Thyroid gland (tissue), 4 donors: ENCODE measurements at places on chromosomes 4 and X. TPM values are rescaled to one million over a fixed set of nuclear protein-coding genes. Genes with fewer than 3 reads are reported as not detected.

DNA sequence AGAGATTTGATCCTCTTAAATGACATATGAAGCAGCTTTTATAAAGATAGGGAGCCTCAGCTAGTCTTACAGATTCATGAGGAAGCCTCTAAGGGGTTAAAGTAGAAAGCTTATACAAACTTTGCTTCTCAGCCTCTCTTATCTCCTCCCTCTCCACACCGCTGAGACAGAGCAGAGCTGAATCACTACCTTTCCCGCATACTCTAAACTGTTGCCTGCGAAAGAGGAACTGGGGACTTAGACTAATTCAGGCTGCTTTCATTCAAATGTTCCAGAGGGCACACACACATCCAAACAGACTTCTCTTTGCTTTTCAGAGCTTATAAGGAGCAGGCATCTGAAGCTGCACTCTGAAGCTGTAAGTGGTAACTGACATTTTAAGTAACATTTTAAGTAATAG, at the start of gene SERTM2:
TSS of gene SERTM2 (plus strand) at position 169 of the 400 bp plus-strand sequence. CDS start 7,213 bp downstream, outside the sequence.
- no peaks in the 10 kb centered on the region for H3K4me1 ChIP-seq
- no peak within 1 kb of the TSS for H3K27ac ChIP-seq
- no peaks in the 10 kb centered on the region for H3K36me3 ChIP-seq
- no peak within 1 kb of the TSS for H3K4me3 ChIP-seq
- no peak for DNase-seq
- H3K27me3 ChIP-seq, result no peaks in the 10 kb centered on the region

DNA sequence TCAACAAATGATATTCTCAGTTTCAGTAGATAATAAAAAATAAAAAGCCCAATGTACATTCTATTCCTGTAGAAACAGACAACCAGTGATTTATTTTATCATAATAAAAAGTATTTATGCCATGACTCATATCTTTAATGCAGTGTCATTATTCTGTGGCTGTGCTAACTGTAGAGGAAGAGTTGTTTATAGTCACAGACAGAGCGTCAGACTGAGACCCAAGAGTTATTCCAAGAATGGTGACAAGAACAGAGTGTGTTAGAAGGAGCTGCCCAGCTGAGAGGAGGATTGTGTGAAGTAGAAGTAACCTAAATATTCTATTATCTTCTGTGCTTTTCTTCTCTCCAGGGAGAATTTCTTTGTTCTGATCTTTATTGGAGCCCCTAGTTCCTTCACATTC, 210.7 kb downstream of the PPP1R2C start:
- H3K36me3 ChIP-seq, result no peaks in the 10 kb centered on the region
- H3K27ac ChIP-seq, result no peak overlapping the region
- no peaks in the 10 kb centered on the region for H3K4me1 ChIP-seq
- no peak overlapping the region for H3K4me3 ChIP-seq
- no peaks in the 10 kb centered on the region for H3K27me3 ChIP-seq

- no peaks in the 10 kb centered on the region for H3K27me3 ChIP-seq
- no peaks in the 10 kb centered on the region for H3K36me3 ChIP-seq
- no peak overlapping the region for H3K27ac ChIP-seq
- no peak for DNase-seq
- H3K4me1 ChIP-seq, result no peaks in the 10 kb centered on the region
Observed at GRCh38 chr4:153549405-153549804, 83.2 kb downstream of the TMEM131L start.

- no peaks in the 10 kb centered on the region for H3K36me3 ChIP-seq
- H3K27me3 ChIP-seq, result no peaks in the 10 kb centered on the region
Observed at GRCh38 chr4:42710329-42710728, 53.4 kb upstream of the ATP8A1 start.

GRCh38 chr4:122959981-122960610, 37.7 kb upstream of the NUDT6 start:
- H3K4me1 ChIP-seq, result peaks cover 7% of the 10 kb centered on the region
- H3K4me3 ChIP-seq, result no peak overlapping the region

DNA sequence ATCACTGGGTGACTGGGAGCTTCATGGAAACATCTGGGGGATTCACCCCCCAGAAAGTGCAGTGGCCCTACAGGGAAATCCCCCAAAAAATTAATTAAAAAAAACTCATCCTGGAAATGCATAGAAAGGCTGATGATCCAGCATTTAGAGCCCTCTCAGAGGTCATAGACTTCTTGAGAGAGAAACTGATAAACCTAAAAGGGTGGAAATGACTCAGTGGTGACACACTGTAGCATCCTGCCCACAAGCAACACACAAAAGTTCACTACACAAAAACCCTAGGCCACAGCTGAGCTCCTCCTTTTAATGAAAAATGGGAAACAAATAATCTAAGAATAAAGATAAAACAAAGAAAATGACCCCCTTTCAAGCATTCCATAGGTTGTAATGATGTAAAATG, 911.5 kb downstream of the GLUD2 start:
- no peak for DNase-seq
- no peaks in the 10 kb centered on the region for H3K27me3 ChIP-seq
- no peaks in the 10 kb centered on the region for H3K4me1 ChIP-seq
- H3K36me3 ChIP-seq, result no peaks in the 10 kb centered on the region
- no peak overlapping the region for H3K4me3 ChIP-seq

DNA sequence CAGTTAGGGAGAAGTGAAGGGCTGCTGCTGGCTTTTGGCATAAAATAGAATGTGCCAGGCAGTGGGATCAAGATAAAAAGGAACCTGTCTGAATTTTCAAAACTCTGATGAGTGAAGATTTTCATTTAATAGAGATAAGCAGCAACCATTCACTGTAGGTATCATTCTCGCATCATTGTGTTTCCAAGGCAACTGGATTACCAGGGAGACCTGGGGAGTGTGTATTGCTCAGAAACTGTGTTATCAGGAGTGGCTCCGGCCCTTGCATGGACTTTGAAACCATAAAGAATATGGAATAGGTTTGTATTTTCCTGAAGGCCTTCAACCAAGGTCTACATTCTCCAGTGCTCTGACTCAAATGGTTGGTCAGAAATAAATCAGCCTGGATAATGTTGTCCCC, 23.3 kb upstream of the MAGEA4 start:
- no peak for DNase-seq
- no peaks in the 10 kb centered on the region for H3K27me3 ChIP-seq
- H3K4me1 ChIP-seq, result no peaks in the 10 kb centered on the region
- H3K27ac ChIP-seq, result no peak overlapping the region
- H3K36me3 ChIP-seq, result no peaks in the 10 kb centered on the region

- H3K27ac ChIP-seq, result no peak overlapping the region
- no peak overlapping the region for H3K4me3 ChIP-seq
- H3K36me3 ChIP-seq, result no peaks in the 10 kb centered on the region
- no peaks in the 10 kb centered on the region for H3K27me3 ChIP-seq
- DNase-seq, result no peak
Observed at GRCh38 chr4:157141976-157142375, 66.0 kb downstream of the GLRB start.

- no peaks in the 10 kb centered on the region for H3K4me1 ChIP-seq
- H3K27ac ChIP-seq, result no peak overlapping the region
- DNase-seq, result no peak
- H3K4me3 ChIP-seq, result no peak overlapping the region
Observed at GRCh38 chr4:146105464-146105863, 70.1 kb upstream of the LSM6 start.

CMC4 gene
- total RNA-seq, result 10.5 TPM

TECRL gene
- not detected for total RNA-seq

EVC gene
- 39.1 TPM for total RNA-seq
